Activated T-cell treated with anti-CD3 and anti-CD28 coated beads, Interleukin-2, amount 50 U/mL, for 48 hours (primary cell): ENCODE measurements at places on chromosomes 1 and 21.

DNA sequence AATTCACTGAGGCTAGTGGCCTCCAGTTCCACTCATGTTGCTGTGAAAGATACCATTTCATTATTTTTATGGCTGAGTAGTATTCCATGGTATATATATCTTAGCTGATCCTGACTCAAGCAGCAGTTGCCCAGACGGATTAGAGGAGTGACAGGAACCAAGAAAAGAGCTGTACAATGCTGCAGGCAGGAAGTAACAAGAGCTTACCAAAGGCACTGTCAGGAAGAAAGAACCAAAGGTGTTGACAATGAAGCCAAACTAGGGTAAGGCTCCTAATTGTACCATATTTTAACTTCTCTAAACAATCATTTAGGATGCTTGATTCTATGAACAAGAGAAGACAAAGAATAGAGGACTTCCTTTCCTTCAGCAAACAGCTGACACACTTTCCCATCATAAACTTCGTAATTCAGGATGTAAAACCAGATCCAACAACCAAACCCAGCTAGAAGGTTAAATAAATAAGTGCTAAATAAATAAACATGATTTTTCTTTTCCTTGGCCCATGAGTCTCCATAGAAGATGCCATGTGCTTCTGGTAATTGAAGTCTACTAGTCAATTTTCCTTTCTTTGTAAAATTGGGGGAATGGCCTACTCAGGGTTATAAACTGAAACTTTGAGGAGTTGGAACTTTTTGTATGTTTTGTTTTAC lies 248.2 kb upstream of the SGIP1 start:
- DNase-seq, result no peak

- DNase-seq, result peak; percentile 75
These were observed 23.4 kb downstream of the LDLRAP1 start for GRCh38 chr1:25566730-25567341.

DNA sequence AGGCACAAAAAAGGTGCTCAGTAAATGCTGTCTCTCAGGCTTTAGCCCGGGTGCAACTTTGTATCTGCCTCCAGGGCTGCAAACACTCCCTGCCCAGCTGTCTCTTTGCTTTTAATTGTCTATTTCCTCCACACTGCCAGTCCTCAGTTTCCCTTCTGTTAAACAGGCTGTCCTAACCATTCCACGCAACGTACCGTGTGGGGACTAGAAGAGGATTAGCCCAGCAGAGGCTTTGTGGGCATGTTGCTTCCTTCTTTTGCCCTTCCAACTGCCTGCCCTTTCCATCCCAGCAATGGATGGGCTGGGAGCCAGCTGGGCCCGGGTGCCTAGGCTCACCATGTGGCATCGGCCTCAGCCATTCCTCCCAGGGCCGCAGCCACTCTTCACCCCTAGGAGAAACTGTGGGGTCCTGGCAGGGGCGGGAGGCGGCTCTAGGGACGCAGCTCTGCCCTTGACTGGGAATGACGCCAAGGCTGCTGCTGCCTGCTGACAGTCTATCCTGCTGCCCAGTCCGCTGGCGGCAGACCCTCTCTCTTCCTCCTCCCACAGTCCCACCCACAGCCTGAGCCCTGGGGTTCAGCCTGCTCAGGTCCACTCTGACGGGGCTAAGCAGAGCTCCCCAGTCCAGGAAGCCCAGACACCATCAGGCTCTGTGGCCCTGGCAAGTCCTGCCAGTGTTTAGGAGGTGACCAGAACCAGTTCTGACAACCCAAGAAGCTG lies 40.6 kb upstream of the LRP8 start:
- DNase-seq, result peak; percentile 16

GRCh38 chr21:26199456-26199855 lies 28.9 kb upstream of the APP start:
- DNase-seq, result no peak

GRCh38 chr21:34724131-34724856 lies 55.5 kb downstream of the CLIC6 start:
- no peak for DNase-seq

- DNase-seq, result no peak
These were observed 72.0 kb downstream of the SLC66A1 start for GRCh38 chr1:19384113-19384512.

DNA sequence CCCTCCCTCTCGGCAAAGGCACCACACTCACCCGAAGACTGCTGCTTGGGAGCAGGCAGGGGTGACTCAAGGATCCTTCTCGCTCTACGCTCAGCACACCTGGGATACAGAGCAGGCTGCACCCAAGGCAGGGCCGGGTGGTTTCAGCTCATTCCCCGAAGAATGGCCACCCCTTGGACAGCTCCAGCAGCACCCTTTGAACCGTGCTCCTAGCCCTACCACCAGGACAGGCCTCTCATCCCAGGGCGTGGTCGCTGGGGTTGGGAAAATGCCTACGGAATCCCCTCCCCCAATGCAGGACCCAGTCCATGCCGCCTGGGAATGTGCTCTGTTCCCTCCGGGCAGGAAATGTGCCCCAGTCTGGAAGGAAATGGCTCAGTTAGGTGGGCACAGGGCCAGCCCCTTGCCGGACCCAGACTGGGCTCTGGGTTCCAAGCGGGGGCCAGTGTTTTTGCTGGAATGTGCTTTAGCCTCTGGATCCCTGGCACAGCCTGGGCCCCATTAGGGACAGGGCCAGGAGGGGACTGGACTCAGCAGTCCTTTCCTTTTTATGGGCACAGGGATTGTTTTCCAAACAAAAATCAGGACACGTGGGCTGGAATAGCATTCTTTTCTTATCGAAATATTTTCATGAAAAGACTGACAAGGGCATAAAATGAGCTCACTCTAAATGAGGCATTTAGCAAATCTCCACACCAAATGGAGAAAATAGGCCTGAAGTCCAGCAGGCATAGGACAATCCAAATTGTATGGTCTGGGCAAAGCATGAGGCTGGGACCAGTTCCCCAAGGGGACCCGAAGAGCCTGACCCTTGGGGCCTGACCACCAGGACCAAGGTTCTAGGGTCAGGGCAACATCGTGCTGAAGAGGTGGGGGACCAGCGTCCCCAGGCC lies 7.3 kb downstream of the TMEM82 start:
- no peak for DNase-seq

DNA sequence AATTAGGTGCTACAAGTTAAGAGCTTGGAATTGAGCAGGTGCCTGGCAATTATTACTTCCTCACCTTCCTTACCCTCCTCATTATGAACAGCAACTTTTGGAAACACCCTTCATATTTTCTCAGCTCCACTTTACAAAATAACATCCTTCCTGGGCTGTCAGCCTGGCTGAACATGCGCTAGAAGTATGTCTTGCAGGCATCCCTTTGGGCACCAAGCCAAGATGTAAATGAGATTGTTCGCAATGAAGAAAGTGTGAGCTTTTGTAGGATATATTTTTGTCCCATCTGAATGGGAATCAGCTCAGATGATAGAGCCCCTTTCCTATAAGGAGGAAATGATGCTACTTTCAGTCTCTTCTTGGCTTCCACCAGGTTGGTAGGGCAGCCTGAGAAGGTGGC lies 245.9 kb downstream of the KAZN start:
- DNase-seq, result no peak

DNA sequence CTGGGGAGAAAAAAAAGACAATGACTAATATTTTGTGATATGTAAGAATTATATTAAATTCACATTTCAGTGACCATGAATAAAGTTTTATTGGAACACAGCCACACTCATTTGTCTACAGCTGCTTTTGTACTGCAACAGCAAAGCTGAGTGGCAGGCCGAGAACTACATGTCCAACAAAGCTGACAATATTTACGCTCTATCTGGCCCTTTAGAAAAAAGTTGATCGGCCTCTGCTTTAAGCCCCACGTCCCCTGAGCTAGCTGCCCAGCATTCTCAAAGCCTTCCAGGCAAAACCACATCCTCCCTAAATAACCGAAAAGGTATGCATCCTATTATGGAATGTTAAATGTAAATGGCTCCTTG lies 8.6 kb downstream of the SLC2A1 start:
- DNase-seq, result no peak

- no peak for DNase-seq
These were observed 16.2 kb downstream of the TTC39A start for GRCh38 chr1:51313961-51314777.

GRCh38 chr1:50968158-50968820 lies 1.8 kb upstream of the CDKN2C start:
- peak; percentile 82 for DNase-seq

GRCh38 chr1:168372307-168372706 lies 91.6 kb downstream of the TBX19 start:
- DNase-seq, result no peak

- DNase-seq, result no peak
These were observed 122.7 kb downstream of the ST6GALNAC5 start for GRCh38 chr1:76989976-76990375.

DNA sequence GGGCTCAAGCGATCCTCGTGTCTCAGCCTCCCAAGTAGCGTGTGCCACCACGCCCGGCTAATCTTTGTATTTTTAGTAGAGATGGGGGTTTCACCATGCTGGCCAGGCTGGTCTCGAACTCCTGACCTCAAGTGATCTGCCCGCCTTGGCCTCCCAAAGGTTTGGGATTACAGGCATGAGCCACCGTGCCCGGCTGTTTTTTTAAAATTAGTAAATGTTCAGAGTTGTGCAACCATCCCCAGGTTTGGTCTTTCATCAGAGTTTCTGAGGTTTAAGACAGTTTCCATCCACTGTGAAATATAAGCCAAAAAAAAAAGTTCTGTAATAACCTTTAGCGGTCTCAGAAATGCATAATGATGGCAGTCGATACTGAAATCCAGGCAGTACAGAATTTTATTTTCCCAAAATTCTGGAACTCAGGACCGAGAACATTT lies 550 bp upstream of the SYT11 start:
- peak; percentile 63 for DNase-seq

DNA sequence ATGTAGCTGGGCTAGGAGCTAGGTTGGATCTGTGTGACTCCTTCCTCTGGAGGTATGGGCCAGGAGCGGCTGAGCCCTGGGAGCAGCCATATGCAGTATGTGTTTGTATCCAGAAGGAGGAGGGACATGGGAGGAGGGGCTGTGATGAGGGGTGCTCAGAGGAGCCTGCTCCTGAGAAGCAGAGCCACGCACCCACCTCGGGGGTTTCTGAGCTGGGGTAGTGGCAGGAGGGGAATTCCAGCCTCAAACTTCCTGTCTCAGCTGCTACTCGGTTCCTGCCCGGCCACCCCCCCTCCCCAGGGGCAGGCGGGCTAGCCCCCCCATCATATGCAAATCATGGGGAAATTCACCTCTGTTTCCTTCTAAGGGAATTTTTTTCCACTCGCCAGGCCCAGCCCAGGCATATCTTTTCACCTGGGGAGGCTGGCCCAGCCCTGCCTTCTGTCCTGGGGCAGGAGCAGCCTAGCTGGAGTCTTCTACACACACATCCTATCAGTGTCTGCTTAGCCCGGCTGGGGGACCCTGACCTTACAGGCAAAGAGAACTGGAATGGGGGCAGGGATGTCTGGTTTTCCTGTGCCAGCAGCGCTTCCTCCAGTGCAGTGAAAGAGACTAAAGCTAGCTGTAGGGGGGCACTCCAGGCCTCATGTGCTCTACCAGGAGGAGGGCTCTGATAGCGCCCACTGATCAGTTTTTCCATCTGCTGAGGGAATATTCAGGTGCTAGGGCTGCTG lies 3.0 kb downstream of the ZC3H12A start:
- peak; percentile 83 for DNase-seq

GRCh38 chr1:175675017-175675416 lies 68.4 kb downstream of the TNR start:
- no peak for DNase-seq

DNA sequence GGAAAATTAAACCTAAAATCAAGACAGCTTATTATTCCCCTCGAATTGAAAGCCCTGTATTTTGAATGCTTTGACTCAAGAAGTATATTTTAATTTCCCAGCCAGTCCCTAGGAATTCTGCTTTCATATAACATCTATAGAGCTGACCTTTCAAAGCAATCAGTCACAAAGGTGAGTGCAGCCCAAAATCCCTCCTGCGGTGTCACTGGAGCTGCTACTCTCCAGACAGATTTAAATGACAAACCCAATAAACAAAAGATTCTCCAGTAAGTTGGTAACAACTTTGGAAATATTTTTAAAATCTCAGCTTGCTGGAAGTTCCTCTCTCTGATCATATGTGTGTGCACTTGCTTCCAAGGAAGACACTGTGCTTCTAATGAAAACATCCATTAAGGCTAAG lies 14.7 kb downstream of the PLPP3 start:
- DNase-seq, result no peak

DNA sequence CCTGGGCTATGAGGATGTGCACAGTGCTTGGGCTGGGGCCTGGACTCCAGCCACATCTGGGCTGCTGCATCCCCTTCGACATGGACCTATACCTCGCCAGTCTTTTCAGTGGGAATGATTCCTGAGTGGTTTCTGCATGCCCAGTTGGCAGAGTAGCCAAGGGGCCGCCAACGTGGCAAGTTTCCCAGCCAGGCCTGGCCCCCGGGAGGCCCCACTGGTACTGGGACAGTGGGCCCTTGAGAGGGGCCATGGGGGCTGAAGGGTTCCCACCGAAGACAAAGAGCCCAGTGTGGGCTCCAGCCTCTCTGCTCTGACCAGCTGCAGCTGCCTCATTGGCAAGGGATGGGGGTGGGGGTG lies 15.4 kb downstream of the RAP1GAP start:
- DNase-seq, result no peak

- DNase-seq, result no peak
These were observed 231.5 kb upstream of the SNX7 start for GRCh38 chr1:98429965-98430443.

GRCh38 chr1:7885513-7886404 lies 32.9 kb upstream of the UTS2 start:
- peak; percentile 65 for DNase-seq

DNA sequence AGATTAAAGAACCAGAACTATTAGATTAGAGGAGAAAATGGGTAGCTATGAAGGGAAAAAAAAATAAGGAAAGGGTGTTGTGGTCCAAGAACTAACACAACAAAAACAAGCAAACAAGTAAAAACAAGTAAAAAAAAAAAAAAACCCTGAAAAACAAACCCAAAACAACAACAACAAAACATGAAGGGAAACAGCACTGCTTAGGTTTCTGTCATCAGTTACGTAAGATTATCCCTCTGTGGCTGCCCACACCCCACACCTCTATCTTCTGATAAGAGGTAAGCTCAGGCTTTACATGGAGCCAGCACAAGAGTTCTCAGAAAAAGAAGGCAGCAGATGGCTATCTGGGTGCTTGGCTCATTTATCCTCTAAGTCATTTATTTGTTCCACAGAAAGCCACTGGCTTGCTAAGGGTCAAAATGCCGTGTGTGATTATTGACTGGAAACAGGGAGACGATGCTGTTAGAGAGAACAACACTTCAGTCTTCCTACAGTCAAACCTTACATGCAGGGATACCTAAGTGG lies 57.5 kb downstream of the KIAA0319L start:
- DNase-seq, result no peak

GRCh38 chr1:114088392-114089299 lies 65.0 kb downstream of the SYT6 start:
- no peak for DNase-seq

DNA sequence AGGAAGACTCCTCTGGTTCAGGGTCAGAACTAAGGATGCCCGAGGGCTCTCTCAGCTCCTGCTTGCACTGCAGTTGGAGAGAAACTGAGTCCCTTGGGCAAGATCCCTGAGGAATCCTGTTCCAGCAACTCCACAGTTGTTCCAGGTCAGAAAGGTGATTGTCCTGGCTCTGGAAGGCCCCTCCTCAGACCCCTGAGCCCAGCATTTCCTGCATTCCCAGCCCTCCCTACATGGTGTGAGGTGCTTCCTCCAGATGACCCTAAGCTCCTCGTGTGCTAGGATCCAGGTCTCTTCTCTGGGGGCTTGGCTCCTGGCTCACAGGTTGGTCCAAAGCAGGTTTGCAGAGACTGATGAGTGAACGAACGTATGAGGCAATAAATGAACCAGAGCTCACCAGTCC lies 11.5 kb downstream of the LDLRAD1 start:
- DNase-seq, result no peak

- no peak for DNase-seq
These were observed 3.0 kb upstream of the AHCTF1 start for GRCh38 chr1:246934765-246935164.
